ENCODE measurements at places on chromosomes 7 and 10.

DNA sequence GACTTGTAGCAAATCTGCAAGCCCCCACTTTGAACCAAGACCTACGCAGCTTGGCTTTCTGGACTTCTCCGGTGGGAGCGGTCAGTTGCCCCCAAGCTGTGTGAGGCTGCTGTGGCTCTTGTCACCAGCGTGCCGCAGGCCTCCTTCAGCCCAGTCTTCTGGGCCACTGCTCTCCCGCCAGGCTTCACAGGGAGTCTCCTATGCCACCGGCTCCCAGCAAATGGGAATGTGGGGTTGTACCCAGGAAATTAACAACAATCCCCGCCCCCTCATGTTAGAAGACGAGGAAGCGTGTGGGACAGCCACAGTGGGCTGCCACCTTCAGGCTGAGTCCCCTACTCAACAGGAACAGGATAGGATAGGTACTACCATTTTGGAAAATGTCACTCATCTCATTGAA, 4.2 kb downstream of the WDR86 start:
- H3K4me3 ChIP-seq = no peak overlapping the region
- H3K27ac ChIP-seq = no peak overlapping the region
- no peaks in the 10 kb centered on the region for H3K27me3 ChIP-seq
- H3K4me1 ChIP-seq = peaks cover 33% of the 10 kb centered on the region

GRCh38 chr7:55178863-55179773, 160.3 kb downstream of the EGFR start:
- H3K27me3 ChIP-seq = no peaks in the 10 kb centered on the region
- H3K27ac ChIP-seq = peak overlapping the region; percentile 79
- H3K4me3 ChIP-seq = no peak overlapping the region
- peak; percentile 80 for DNase-seq

GRCh38 chr7:118863966-118864365, 639.5 kb downstream of the ANKRD7 start:
- no peaks in the 10 kb centered on the region for H3K27me3 ChIP-seq
- no peaks in the 10 kb centered on the region for H3K4me1 ChIP-seq
- H3K27ac ChIP-seq = no peak overlapping the region
- DNase-seq = no peak
- no peak overlapping the region for H3K4me3 ChIP-seq

- no peaks in the 10 kb centered on the region for H3K36me3 ChIP-seq
- no peak for DNase-seq
- no peaks in the 10 kb centered on the region for H3K27me3 ChIP-seq
- H3K4me1 ChIP-seq = no peaks in the 10 kb centered on the region
- no peak overlapping the region for H3K27ac ChIP-seq
- H3K4me3 ChIP-seq = no peak overlapping the region
Measured at GRCh38 chr10:71086439-71087080, 125.8 kb upstream of the UNC5B start.

- no peak overlapping the region for H3K4me3 ChIP-seq
- H3K27me3 ChIP-seq = no peaks in the 10 kb centered on the region
- H3K36me3 ChIP-seq = no peaks in the 10 kb centered on the region
- no peak for DNase-seq
Measured at GRCh38 chr7:37635346-37635745, 48.2 kb upstream of the GPR141 start.

DNA sequence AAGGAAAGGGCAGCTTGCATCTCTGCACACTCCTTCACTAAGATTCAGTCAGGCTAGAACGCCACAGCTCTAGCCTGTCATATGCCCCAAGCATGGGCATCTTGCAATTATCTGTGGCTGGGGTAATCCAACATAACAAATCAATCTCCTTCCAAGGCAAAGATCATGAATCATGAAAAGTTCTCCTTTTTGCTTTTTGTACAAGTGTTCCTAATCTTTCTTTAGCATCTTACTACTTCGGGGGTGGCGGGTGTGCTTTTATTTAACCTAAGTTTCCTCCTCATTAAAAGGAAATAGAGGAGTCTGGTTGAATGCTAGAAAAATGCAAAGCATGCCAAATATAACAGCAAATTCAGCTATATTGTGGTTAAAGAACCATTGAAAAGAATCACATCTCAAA, 43.5 kb upstream of the NKX2-3 start:
- H3K27me3 ChIP-seq = no peaks in the 10 kb centered on the region
- no peaks in the 10 kb centered on the region for H3K4me1 ChIP-seq
- DNase-seq = no peak
- no peak overlapping the region for H3K27ac ChIP-seq
- H3K36me3 ChIP-seq = no peaks in the 10 kb centered on the region

Measured in vagina (tissue), 2 donors.